ENCODE measurements at places on chromosomes 5 and 9.

DNA sequence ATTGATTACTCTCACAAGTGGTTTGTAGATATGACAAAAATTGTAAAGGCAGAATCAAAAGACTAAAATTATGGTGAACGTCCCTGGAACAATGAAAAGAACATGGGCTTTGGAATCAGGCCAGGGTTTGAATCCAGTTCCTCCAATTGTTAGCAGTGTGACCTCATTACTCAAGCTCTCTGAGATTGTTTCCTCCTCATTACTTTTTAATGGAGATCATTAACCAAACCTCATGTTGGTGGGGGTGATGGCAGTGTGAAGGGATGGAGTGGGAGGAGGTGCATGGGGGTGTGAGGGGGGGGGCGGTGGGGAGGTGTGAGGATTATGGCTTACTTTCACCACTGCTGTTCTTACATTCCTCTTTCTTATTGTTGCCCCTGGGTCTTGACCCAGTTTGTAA lies 44.1 kb upstream of the FOXE1 start:
- peak; percentile 71 for DNase-seq

- DNase-seq, result no peak
These were observed 17.4 kb downstream of the TTC39B start for GRCh38 chr9:15289603-15290002.

DNA sequence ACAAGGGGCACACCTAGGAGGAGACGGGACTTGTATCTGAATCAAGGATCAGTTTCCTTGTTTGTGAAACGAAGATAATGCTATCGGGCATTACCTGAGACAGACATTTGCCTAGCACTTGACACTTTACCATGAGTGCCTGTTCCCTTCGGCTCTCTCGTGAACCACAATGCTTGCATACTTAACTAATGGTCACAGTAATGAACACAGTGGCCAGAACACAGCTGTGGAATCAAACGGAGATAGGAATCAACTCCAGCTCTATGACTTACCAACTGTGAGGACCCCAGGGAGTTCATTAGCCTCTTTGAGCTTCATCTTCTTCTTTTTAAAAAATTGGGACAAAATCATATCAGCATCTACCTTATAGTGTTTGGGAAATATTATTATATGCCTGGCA lies 207.8 kb downstream of the DRD1 start:
- DNase-seq, result no peak

- DNase-seq, result no peak
These were observed 199.3 kb downstream of the CTNND2 start for GRCh38 chr5:11704916-11705315.

- no peak for DNase-seq
These were observed 8.2 kb downstream of the TENT4A start for GRCh38 chr5:6721442-6721841.

- DNase-seq, result no peak
These were observed 44.7 kb upstream of the ITGA1 start for GRCh38 chr5:52743012-52743411.

DNA sequence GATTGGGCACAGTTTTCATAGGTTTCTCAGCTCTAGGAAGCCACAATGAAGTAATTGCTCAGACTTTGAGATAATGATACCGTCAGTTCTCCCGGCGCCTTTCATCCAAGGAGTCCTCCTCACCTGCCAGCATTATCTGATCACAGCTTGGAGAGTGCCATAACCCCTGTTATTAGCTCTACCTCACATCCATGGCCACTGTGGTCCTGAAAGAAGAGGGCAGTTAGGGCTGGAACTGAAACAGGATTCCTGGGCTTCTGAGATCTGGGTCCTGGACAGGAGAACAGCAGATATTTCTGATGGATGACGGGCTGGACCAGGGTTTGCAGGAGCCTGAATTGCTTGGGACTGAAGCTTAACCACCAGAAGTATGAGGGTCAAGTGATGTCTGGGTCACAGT lies 13.5 kb downstream of the RGS3 start:
- DNase-seq, result no peak

DNA sequence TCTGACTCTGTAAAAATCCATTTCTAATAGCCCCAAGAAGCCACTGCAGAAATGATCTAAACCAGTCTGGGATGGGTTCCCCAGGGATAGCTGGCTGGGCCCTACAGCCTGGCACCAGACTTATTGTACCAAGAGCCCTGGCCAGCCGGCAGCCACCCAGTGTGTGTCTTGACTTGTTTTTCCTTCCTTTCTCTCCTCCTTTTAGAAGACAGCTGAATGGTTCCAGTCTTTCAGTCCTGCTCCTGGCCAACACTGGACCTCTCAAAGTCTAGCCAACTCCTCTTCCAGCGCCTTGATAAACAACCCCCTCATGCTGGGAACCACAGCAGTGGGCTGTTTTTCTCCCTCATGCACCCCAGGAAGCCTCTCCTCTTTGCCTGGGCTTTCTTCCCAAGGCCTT lies 34.1 kb downstream of the ATOX1 start:
- DNase-seq, result no peak

GRCh38 chr5:639584-640213 lies 27.6 kb downstream of the CEP72 start:
- DNase-seq, result no peak

DNA sequence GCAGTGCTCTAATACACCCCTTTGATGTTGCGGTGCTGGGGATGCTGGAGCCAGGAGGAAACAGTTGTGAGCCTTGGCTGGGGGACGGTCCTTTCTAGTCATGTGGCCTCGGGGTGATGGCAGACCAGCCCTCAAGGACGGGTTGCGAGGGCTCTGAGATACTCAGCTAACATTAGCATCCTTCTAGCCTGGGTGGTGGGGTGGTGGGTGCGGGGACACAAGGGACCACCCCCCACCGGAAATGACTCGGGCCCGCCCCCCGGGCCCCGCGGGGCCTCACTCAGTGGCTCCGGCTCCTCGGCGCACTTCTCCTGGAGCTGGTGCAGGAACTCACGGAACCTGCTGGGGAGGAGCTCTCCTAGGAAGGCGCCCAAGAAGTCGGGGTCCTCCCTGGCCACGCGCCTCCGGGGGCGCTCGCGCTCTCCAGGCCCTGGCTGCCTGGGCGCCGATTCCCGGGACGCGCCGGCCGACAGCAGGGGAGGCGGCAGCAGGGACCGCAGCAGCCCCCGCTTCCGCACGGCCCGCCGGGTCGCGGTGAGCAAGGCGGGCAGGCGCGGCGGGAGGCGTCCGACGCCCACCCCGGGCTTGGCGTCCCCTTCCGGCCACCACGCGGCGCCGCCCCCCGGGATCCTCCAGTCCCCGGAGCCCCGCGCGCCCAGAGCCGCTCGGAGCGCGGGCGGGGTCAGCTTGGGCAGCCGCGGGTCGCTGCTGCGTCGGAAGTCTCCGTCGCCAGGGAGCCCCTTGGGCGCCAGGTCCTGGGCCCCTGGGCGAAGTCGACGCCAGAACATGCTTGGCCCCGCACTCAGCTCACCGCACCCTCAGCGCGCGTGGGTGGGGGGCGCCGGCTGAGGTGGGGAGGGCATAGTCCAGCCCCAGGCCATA lies 873 bp downstream of the C9orf50 start:
- DNase-seq, result no peak

- no peak for DNase-seq
These were observed 170.2 kb downstream of the RANBP17 start for GRCh38 chr5:171031977-171032376.

DNA sequence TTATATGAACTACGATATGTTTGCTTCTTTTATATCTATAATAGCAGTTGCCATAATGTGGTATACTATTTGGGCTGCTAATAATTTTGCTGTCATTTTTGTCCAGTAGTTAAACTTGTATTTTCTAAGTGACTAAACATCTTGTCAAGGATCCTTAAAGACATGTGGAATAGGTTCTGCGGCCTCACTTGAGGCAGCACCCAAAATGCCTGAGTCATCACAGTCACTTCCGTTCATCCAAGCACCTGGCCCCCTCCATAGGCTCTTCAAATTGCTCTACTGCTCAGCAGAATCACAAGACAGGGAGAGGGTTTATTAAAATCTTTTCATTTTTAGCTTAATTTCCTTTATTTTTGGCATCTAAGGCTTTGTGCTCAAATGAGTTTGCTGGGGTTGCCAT lies 259.1 kb downstream of the AOPEP start:
- DNase-seq, result no peak

- peak; percentile 29 for DNase-seq
These were observed 8.8 kb downstream of the NAA35 start for GRCh38 chr9:85949586-85950335.

GRCh38 chr5:60143942-60144549 lies 250.5 kb upstream of the PDE4D start:
- DNase-seq, result no peak

DNA sequence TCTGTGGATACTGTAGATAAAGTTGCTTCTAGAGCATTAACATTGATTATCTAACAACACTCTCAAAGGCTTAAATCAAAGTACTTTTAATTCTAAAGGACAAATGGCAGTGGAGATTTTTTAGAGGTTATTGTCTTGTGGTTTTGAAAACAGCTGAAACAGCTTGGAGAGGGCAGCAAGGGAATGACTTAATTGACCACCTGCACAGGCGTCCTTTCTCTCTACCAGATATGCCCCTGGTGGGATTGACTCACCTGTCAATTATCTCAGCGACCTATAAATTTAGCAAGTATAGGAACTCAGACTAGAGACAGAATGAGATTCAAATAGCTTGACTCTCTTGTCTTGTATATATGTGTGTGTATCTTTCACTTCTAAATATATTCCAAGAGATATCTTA lies 13.5 kb downstream of the ARL14EPL start:
- DNase-seq, result no peak

DNA sequence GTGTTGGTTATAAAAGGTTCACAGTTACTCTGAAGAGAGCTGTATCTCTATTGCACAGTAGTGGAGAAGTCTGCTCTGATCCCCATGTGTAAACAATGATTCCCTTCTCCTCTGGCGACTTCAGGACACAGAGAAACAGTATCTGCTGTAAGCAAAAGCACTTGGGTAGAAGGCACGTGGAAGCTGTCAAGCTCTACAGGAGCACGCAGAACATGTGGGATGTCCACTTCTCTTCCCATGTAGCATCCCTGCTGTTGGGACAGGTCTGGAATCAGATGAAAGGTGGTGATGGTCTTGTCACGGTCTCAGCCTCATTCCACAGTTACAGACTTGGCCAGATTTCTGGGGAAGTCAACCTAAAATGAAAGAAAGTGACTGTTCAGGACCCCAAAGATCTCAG lies 9.4 kb upstream of the MAPK9 start:
- DNase-seq, result no peak

DNA sequence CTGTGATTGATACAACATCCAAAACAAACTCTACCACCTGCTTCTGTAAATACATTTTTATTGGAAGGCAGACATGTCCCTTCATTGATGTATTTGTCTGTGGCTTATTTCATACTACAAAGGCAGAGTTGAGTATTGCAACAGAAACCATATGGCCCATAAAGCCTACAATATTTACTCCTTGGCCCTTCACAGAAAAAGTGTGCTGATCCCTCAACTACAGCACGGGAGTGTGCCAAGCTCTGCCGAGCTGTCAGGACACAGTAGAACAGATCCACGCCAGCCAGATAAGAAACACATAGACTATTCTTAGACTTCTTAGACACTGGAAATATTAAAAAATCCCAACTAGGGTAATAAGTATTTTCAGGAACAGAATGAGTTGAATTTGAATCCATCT lies 13.2 kb downstream of the TICAM2 start:
- no peak for DNase-seq

- no peak for DNase-seq
These were observed 174.9 kb downstream of the TMEM161B start for GRCh38 chr5:88093765-88094164.

DNA sequence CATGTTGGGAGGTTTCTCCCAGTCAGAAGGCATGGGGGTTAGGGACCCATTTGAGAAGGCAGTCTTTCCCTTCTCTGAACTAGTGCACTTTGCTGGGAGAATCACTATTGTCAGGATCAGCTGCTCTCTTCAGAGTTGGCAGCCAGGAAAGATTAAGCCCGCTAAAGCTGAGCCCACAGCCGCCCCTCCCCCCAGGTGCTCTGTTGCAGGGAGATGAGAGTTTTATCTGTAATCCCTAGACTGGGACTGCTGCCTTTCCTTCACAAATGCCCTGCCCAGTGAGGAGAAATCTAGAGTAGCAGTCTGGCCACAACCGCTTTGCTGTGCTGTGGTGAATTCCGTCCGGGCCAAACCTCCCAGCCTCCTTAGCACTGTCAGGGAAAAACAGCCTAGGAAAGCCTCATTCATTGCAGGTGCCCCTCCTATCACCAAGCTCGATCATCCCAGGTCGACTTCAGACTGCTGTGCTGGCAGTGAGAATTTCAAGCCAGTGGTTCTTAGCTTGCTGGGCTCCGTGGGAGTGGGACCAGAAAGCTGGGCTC lies 69.8 kb downstream of the CNTLN start:
- no peak for DNase-seq

DNA sequence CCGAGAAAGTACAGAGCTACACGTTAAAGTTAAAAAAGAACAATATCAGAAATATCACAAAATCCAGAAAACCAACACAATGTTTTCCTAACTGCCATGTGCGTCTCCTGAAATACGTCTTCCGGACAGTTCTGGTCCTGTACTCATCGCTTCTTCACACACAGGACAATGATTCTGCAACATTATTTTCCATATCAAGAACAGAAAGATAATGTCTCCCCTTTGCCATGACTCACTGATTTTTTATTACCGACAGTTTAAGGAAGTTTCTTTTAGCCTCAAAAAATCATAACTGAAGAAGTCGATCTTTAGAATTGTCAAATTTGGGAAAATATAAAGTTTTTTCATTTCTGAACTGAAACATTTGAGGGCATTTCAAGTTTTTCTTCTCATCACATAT lies 2.5 kb downstream of the TBC1D9B start:
- no peak for DNase-seq

DNA sequence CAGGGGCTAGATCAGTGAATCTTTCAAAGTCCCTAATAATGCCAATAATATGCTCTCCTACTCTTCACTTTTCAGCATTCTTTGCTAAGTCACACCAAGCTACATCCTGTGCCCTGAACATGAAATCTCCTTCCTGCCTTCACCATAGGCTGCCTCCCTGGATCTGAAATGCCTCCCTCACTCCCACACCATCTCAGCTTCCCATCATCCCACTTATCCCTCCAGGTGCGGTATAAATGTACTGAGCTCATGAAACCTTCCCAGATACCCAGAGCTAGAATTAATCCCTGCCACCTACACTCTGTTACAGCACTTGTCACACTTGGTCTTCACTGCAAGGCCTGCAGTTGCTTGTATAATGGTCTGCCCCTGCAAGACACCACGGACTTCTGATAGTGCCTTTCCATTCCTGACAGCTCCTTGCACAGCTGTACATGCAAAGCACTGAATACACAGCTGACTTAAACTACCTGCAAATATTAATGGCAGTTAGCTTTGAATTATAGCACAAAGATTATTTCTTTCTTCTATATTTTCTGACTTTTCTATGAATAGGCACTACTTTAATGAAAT lies 250.4 kb downstream of the EBF1 start:
- no peak for DNase-seq

DNA sequence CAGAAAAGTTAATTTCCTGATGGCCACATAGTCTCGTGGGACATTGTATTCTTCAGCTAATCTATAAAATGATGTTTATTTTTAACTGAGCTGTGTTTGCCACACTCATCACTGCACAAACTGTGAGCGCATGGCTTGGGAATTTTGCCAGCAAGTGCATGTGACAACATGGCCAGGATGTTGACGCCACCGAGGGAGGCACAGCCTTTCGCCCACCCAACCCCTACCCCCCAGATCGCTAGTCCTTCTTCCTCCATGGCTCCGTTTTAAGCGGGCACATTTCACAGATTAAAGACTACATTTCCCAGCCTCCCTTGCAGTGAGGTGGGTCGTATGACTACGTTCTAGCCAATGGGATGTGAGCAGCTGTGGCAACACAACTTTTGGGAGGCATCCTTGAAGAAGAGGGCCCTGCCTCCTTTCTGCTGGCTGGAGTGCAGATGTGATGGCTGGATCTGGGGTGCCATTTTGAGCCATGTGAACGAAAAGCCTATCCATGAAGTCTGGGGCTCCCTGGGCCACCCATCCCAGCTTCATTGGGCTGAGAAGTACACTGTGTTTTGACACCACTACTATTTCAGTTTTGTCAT lies 7.9 kb downstream of the NRARP start:
- peak; percentile 70 for DNase-seq

Data from fibroblast of pulmonary artery (primary cell).